Heart left ventricle (tissue), 16 donors: ENCODE measurements at places on chromosomes 1 and 21. TPM values are rescaled to one million over a fixed set of nuclear protein-coding genes. Genes with fewer than 3 reads are reported as not detected.
A peak's percentile ranks its signal among the peaks of the same experiment; 100 is the strongest.

HRNR gene
- total RNA-seq: not detected

OR2M3 gene
- total RNA-seq: not detected

DNA sequence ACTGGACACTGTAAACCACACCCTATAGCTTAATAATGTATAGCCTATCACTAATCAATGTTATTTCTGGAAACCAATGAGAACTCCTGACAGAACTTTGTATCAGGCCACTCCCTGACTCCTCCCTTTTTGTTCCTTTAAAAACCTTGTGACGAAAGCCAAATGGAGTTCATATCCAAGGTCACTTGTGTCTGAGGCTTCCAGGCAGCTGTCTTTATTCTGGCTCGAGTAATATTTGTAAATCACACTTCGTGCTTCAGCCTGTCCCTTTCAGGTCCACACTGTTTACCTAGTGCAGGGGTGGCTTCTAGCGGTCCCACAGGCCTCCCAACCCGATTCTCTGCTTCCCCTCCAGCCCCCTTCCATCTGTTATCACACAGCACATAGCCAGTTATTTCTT lies 16.2 kb upstream of the CAPN9 start:
- H3K27me3 ChIP-seq: no peaks in the 10 kb centered on the region
- DNase-seq: no peak
- peak overlapping the region; percentile 68 for H3K27ac ChIP-seq
- H3K36me3 ChIP-seq: no peaks in the 10 kb centered on the region

GRCh38 chr1:26768755-26769154 lies 19.0 kb upstream of the PIGV start:
- DNase-seq: no peak
- H3K36me3 ChIP-seq: peaks cover 87% of the 10 kb centered on the region
- peaks cover 44% of the 10 kb centered on the region for H3K4me1 ChIP-seq
- H3K27ac ChIP-seq: no peak overlapping the region
- H3K27me3 ChIP-seq: no peaks in the 10 kb centered on the region

- H3K4me3 ChIP-seq: no peak overlapping the region
- H3K4me1 ChIP-seq: no peaks in the 10 kb centered on the region
Measured at GRCh38 chr1:99279525-99279924, 15.2 kb downstream of the PLPPR4 start.

DNA sequence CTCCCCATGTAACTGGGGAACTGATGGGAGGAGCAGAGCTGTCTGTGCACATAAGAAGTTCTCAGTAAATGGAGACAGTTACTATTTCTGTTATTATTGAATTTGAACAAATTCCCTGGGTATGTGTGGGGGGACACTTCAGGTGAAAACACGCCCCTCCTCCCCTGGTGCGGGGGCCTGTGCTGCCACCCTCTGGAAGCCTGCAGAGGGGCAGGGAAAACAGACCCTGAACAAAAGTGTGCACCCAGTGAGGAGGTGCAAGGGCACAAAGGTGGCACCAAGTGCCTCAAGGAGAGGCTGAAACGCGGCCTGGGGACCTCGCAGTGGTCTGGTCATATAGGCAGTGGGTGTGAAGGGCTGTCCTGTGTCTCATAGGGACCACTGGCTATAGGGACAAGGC lies 18.2 kb upstream of the NADK start:
- H3K4me1 ChIP-seq: peaks cover 6% of the 10 kb centered on the region
- peaks cover 80% of the 10 kb centered on the region for H3K36me3 ChIP-seq
- H3K4me3 ChIP-seq: no peak overlapping the region
- peak; percentile 30 for DNase-seq
- H3K27me3 ChIP-seq: no peaks in the 10 kb centered on the region

- H3K36me3 ChIP-seq: no peaks in the 10 kb centered on the region
- peak overlapping the region; percentile 68 for H3K4me3 ChIP-seq
Measured at GRCh38 chr1:110606657-110607535, 738 bp upstream of the KCNA2 start.

- no peak for DNase-seq
- no peaks in the 10 kb centered on the region for H3K4me1 ChIP-seq
- no peaks in the 10 kb centered on the region for H3K27me3 ChIP-seq
- no peak overlapping the region for H3K4me3 ChIP-seq
Measured at GRCh38 chr1:46757247-46757955, 38.5 kb upstream of the EFCAB14 start.

DNA sequence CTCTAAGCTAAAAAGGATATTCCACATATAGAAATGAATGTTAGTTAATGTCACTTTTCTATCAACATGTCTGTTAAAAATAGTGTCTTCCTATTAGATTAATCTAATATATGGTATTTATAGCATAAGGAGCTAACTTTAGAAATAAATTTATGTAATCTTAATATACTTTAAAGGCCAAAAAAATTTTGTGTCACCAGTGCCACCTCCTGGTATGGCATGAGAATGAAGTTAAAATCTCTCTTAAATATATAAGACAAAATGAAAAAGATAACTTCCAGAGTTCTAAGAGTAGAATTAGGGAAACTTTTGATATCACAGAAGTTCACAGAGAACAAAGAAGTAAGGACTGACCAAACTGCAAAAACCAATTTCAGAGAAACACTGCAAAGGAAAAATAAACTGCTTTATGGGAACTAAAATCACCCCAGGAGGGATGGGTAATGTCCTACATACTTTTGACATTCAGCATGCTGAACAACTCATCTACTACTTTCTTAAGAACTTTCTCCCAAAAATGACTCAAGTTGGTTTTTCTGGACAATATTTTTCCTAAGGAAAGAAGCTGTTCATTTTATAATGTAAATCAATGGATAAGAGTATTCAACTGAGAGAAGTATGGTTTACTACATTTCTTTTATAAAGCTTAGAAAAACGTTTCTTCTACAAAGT lies 82.8 kb downstream of the TRIM33 start:
- H3K27ac ChIP-seq: no peak overlapping the region
- peaks cover 57% of the 10 kb centered on the region for H3K36me3 ChIP-seq
- no peak overlapping the region for H3K4me3 ChIP-seq
- H3K27me3 ChIP-seq: no peaks in the 10 kb centered on the region
- DNase-seq: no peak

GRCh38 chr1:162056043-162056442 lies 13.4 kb upstream of the NOS1AP start:
- H3K27ac ChIP-seq: no peak overlapping the region
- no peaks in the 10 kb centered on the region for H3K27me3 ChIP-seq
- peak; percentile 61 for DNase-seq
- no peaks in the 10 kb centered on the region for H3K36me3 ChIP-seq
